ENCODE measurements at places on chromosomes 12 and 14.

DNA sequence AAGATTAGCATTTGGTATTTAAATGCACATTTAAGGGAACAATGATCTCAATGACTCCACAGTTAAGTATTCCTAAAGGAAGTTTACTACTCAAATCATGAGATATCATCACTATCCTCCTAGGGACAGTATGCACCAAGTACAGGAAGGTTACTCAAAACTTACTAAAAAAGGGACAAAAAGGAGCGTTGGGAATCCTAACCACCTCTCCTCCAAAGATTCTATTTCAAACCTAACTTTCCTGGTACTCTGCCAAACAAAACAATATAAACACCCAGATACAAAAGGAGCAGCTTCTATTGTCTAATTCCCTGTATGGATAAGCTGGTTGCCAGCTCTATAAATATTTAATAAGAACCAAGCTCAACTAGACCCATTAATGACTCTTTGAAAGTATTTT is 377.7 kb downstream of the NUAK1 start:
- no peak for DNase-seq

GRCh38 chr14:48970943-48971342 is 615.2 kb downstream of the RPS29 start:
- DNase-seq, result no peak

- no peak for DNase-seq
Measured at GRCh38 chr14:97776890-97777558, 979.8 kb downstream of the VRK1 start.

GRCh38 chr12:101042211-101042610 is 167.8 kb downstream of the SLC5A8 start:
- DNase-seq, result no peak

DNA sequence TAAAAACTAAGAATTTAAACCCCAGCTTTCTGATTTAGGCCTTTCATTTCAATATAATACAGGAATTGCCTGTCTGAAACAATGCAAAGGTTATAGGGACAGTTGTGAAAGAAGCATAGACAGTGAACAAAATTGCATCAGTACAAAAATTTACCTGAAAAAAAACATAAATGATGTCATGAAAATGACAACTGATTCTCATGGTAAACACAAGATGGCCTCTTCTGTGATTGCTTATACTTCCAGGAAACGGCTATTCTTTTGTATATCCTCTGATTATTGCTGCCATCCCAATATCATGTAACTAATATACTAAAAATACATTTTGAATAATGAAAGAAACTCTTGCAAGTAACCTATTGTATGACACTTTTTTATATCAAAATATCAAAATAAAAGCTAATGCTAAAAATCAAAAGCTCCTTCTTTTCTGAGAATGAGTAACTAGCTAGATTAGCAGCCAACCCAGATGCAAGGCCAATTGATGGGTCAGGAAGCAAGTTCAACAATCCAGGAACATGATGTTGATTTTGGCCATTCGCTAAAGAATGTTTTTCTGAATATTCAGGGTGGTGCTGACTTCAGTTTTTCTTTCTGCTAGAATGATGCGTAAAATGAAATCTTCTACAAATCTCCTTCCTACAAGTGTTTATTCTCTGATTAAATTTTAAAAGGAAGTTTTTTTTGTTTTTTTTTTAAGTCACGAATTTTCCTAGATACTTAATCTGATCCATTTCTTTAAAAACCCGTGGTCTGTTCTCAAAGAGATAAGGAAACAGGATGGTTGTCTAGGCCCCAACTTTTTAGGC is 83.6 kb downstream of the ALX1 start:
- no peak for DNase-seq

DNA sequence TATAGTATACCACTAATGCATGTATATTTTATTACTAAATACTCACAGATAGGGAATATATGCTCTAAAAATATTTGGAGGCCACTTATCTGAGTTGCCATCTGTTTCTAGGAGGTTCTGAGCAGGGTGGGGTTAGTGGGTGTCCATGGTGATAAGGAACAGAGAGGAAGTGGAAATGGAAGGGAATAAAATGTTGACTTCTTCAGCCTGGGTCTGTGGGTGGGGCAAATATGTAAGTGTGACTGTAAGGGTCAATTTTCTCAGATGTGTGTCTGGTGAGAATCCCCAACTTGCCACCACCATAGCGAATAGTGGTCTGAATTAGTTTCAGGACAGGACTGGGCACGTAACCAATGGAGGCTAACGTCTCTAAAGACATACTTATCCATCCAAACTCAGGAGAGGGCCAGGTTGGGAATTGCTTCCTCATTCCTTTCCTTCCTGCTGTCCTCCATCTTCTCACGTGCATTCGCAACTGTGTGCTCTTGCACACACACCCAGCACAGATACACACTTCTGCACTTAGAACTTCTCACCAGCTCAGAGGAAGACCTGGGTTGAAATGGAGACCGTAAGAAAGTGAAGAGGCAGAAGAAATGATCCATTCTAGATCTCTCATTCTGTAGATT is 54.2 kb upstream of the GZMB start:
- DNase-seq, result no peak

DNA sequence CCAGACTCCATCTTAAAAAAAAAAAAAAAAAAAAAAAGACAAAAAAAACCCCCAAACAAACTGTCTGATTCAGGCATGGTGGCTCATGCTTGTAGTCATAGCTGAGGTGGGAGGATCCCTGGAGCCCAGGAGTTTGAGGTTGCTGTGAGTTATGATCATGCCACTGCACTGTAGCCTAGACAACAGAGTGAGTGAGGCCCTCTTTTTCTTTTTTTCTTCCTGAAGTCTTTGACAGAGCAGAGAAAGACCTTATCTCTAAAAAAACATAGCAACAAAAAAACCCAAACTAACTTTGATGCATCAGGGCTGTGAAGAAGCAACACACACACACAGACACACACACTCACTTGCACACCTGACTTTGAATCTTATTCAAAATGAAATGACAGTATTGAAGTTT is 7.7 kb upstream of the AMN1 start:
- no peak for DNase-seq

DNA sequence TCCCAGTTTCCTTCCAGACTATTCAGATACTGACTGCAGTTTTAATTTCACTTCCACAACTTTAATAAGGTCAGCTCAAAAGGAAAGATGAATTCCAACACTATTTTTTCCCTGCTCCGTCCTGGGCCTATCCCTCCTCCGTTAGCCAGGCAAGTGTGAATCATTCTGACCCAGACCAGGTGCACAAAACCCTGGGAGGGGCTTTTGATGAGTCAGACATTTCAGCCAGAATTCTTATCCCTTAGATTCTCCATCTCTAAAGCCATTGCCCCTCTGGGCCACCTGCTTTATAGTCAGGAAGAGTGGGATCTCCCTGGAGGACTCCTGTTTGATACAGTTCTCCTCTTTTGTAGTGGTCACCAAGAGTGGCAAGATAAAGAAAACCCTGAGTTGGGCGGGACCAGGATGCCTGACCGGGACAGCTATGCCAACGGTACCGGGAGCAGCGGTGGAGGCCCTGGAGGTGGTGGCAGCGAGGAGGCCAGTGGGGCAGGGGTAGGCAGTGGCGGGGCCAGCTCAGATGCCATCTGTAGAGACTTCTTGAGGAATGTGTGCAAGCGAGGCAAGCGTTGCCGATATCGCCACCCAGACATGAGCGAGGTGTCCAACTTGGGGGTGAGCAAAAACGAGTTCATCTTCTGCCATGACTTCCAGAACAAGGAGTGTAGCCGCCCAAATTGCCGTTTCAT is 2.2 kb downstream of the ZC3H10 start:
- DNase-seq, result no peak

DNA sequence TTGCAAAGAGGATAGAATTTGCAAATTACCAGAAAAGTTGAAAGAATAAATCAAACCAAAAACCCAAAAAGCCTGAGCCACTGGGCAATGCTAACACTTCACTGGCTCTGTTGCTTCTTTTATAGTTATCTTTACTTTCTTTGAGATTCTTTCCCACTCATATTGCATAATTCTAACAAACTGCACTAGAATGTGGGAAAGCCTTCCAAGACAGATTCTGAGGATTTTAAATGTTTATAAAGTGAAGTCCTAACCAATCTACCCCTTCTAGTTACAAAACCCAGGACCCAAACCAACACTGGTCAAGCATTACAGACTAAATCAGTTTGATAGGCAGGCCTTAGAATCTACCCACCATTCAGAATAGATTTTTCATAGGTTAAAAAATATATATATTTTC is 150.9 kb downstream of the MED13L start:
- no peak for DNase-seq

DNA sequence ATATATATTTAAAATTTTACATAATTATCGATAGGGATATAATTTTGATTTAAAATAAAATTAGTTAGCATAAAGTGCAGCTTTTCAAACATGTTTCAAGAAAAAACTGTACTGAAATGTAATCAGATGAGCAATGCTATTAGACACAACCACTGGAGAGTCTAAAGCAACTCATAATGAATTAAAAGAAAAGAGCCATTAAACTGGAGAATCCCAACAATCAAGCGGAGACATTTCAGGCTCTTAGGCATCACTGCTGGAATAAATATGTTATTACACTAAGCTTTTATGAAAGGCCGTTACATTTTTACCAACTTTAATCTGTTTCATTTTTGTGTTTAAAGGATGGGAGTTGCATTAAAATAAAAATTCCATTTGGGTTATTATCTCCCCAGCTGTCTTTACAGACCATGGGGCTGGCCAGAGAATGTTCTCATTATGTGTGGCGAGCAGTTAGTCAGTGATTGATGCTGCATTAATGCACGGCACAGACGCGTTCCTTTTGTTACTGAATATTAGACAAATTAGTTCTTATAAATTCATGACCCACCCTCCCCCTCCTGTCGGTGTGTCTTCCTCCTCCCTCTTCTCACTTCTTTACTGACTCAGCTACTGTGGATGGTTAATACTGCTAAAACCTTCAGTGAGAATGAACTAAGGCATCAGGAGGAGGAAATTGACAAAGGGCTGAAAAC is 156.8 kb downstream of the PDZRN4 start:
- no peak for DNase-seq

GRCh38 chr14:102848830-102849525 is 71.7 kb downstream of the TRAF3 start:
- no peak for DNase-seq

DNA sequence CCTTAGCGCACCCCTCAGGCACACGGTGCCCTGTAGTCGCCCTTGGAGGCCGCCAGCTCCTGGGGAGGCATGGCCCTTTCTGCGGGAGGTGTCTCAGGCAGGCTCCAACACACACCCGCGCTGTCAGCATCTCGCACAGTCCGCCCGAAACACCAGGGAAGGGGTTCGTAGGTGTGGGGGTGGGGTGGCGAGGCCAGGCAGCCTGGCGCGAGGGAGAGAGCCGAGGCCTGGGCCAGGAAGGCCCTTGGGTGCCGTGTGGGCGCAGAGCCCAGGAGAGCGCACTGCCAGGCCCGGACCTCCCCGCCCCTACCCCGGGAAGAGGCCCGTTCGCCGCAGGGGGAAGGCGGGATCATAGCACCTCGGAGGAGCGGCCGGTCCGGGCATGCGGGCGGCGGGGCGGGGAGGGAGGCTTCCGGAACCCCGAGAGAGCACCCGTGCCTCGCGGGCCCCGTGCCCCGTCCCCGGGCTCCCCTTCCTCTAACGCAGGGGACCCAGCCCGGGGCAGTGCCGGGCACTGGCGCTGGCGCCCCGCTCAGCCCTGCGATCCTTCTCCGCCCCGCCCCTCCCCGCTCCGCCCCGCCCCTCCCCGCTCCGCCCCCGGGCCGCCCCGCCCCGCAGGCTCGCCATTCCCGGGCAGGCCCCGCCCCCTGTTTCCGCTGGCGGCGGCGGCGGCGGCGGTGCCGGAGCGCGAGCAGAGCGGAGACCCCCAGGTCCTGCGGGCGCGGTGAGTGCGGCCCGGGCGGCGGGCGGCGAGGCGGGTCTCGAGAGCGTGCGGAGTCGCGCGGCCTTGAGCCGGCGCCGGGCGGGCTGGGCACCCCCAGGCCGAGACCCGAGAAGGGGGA is at the start of gene TSPAN9:
Gene TSPAN9, plus strand, starts transcription at position 650 of the 842 bp plus-strand sequence. CDS start 123,815 bp downstream, outside the sequence.
- DNase-seq, result peak; percentile 45

DNA sequence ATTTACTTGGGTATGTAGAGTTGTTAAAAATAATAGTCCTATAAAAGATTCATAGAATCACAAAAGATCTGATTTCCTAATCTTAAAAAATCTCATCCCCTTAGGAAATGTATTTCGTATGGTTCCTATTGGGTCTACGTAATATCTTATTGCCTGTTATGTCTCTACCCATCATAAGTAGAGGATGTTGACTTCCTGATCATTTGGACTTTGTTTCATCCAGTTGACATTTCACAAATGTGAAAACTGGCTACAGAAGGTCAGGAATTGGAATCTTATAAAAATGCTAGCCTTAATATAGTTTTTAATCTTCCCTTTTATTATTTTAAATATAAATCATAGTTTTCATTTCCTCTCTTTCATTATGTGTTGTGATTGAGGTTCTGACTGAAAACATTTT is 45.2 kb downstream of the TDP1 start:
- DNase-seq, result no peak

DNA sequence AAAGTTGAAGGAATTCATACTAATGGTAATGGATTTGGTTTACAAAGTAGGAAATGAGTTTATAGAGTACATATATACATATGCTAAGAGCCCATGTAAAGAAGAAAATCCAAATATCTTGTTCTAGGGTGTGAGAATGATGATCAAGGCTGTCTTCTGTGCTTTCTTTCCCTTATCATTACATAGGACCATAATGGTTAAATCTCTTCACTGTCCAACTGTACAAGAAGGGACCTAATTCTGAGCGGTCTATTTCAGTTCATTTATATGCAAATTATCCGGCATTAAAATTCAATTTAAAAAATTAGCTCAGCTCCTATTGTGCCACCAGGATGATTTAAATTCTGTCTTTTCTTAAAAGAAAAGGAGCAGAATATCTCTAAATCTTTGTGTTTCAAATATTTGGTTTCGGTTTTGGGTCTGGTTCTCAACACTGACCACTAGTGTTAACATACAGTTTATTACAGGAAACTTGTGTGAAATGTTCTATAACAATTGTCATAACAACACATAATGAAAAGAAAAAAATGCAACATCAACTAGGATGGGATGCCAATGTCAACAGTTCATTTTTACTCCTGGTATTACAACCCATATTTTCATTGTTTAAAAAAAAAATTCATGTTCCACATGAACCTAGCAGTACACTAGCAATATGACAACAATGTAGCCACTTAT is 16.8 kb downstream of the OR4K1 start:
- no peak for DNase-seq

DNA sequence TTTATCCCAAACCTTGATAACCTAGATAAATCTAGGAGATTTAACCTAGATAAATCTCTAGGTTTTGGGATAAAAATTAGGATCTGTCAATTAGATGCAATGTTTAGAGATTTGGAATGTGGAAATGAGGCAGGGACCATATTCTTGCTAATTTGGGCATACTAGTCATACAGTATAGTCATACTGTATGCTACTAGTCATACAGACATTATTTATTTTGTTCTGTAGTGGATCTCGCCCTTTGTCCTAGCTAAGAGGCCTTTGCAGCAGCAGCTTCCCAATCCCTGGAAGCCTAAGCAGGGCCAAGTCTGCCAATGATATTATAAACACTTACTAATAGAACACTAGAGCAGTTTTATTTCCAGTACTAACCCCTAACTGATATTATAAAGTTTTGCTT is 136.4 kb downstream of the CEP128 start:
- DNase-seq, result no peak

DNA sequence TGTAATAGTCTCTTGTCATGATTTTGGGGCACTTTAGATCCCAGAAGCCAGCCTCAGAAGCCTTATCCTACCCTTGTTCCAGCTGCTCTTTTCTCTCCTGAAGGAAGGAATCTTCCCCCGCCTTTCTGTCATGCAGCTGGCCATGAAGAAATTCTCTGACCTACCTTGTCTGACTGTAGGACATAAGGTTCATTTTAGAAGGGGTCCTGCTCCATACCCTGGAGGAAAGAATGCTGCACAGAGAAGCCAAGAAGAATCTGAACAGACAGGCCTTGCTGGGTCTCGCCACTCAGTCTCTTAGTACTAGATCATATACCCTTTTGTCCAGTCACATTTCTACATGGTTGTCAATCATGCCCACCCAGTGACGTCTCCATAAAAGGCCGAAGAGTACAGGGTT is 6.2 kb upstream of the TMCC3 start:
- DNase-seq, result no peak

Data from activated naive CD8-positive, alpha-beta T cell treated with anti-CD3 and anti-CD28 coated beads, Interleukin-2, amount 50 U/mL, for 16 hours (primary cell).